ENCODE measurements at places on chromosomes 1 and 21.

- DNase-seq: no peak
Observed at GRCh38 chr1:12336413-12336812, 106.6 kb downstream of the VPS13D start.

DNA sequence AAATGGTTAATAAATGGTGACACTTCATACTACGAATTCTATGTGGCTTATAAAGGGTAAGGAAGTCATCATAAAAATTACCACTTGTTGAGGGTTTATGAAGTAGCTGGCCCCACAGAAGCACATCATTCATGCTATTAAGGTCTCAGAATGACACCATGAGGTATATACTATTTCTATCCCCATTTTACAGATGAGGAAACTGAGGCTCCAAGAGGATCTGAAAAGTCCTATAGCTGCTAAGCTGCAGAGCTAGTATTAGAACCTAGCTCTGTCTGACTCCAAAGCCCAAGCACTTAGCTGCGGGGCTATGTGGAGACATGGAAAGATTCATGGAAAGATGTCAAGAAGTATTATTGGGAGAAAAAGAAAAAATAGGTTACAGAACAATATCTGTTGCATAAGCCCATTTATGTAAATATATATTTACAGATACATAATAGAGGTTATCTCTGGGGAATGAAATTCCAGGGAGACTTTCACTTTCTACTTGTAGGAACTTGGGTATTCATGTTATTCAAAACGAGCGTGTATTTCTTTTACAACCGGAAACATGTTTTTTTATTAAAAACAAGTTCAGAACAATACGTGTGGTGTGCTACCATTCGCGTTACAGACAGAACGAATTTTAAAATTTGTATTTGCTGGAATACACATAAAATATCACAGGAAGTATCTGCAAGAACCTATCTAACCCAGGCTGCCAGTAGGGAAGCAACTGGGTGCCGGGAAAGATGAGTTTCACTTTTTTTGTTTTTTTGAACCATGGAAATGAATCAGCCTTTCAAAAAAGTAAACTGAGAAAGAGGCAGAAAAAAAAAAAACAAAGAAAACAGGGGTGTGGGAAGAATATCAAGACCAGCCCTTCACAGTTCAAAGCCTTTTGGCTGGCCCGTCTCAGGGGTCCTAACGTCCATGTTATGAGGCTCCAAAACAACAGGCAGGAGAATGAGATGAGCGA is 13.4 kb downstream of the SPOCD1 start:
- no peak for DNase-seq

DNA sequence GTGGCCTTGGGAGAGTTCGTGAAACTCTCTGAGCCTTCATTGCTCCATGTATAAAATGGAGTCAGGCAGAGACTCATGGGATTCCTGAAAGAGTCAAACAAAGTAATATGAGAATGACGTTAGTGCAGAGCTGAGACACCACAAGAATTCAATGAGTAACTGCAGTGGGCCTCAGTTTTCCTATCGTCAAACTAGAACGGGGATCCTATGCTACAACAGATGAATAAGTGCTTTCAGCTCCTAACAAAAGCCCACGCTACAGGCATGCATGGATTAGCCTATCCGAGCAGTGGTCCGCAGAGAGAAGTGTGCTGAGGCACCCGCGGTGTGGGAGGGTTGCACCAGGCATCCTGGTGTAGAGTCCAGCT is 124.7 kb downstream of the SYF2 start:
- no peak for DNase-seq

GRCh38 chr1:29943034-29943433 is 706.7 kb downstream of the PTPRU start:
- no peak for DNase-seq

- no peak for DNase-seq
Observed at GRCh38 chr1:12185036-12185917, 18.5 kb downstream of the TNFRSF1B start.

DNA sequence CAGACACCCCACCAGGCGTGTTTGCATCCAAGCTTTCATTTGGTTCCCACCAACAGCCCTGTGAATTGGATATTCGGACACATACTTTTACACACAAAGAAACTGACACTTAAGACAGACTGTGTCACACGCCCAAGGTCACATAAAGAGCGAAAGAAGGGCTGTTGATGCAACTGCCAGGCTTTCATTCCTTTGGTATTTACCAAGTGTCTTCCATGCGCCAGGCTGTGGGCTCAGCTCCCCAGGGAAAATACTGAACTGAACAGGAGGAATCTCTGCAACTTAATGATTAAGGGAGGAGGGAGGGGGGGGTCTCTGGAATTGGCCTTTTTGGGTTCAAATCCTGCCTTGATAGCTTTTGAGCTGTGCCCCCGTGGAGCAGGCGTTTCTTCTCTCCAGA is 122.8 kb downstream of the ACTL8 start:
- no peak for DNase-seq

- no peak for DNase-seq
Observed at GRCh38 chr1:179206812-179207211, 22.7 kb downstream of the ABL2 start.

DNA sequence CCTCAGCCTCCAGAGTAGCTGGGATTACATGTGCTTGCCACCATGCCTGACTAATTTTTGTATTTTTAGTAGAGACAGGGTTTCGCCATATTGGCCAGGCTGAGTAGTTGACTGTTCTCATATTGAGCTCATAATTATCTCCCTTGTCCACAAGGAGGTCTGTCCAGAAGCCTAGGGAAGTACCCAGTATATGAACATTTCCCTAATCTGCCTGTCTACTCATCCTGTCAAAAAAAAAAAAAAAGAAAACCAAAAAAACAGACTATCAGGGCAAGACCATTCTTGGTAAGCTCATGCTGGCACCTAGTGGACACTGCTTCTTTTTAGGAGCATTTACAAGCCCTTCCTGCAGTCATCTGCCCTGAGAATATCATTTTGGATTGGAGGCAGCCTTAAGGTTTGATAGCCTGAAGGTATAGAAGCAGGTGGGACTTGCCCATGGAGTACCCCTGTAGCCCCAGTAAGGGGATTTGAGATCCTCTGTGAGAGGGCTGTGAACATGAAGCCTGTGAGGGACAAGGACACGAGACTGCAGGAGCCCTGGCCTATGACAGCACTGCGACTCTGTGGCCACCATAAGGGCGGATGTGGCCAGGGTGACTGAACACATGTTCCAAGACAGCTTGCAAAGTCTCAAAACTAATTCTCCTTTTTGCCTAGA is 10.8 kb upstream of the DUSP12 start:
- no peak for DNase-seq

DNA sequence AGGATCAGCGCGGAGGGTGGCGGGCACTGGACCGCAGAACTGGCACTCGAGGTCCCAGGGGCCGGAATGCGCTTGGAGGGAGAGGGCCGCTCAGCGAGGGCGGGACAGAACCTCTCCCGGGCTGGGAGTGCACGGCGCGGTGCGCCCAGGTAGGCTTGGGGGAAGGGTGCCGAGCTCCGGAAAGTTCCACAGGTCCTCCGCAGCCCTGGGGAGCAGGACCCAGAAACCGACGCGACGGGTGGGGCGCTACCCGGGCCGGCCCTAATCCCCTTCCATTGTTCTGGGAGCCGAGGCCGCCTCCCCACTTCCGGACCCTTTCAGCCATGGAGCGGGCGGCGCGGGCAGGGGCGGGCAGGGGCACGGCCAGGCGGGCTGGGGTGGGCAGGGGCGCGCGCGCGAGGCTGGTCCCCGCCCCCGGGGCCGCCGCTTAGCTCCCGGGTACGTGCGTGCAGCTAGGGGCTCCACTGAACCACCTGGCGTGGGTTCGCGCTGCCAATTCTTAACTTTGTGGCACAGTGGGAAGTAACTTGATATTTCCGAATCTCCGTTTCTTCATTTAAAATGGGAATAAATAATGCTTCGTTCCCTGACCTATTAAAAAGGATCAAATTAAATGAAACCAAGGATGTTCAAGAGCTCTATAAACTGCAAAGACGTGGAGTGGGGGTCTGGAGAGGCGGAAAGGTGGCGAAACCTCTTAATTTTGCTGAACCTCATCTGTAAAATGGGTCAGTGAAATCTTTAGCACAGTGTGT is 20.7 kb downstream of the LGR6 start:
- DNase-seq: no peak

DNA sequence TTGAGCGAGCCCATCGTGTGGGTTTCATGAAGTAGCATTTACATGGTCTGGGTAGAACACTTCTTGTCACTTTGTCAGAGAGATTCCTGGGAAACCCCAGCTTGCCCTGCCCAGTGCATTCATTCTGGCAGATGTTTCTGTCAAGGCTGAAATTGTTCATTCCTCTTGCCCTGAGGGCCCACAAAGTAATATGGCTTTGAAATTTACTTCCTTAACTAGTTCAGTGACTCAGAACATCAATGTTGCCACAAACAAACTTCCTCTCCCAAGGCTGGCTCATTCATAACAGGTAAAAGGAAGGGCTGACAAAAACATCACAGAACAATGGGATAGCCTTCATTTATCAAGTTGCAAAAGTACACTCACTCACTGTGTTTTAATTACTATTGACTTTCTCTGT is 5.0 kb upstream of the KIAA0040 start:
- no peak for DNase-seq

- DNase-seq: no peak
Observed at GRCh38 chr1:54359393-54360162, 46.6 kb downstream of the SSBP3 start.

- no peak for DNase-seq
Observed at GRCh38 chr1:192943108-192943507, 116.1 kb downstream of the UCHL5 start.

- DNase-seq: no peak
Observed at GRCh38 chr1:82177192-82177591, 376.5 kb downstream of the ADGRL2 start.

- DNase-seq: no peak
Observed at GRCh38 chr21:31885146-31885545, 12.3 kb downstream of the HUNK start.

GRCh38 chr1:1136547-1137230 is 20.8 kb upstream of the C1orf159 start:
- no peak for DNase-seq

GRCh38 chr1:43322506-43322905 is 15.1 kb upstream of the MPL start:
- no peak for DNase-seq

GRCh38 chr1:246689409-246690008 is 34.7 kb upstream of the SCCPDH start:
- DNase-seq: no peak

DNA sequence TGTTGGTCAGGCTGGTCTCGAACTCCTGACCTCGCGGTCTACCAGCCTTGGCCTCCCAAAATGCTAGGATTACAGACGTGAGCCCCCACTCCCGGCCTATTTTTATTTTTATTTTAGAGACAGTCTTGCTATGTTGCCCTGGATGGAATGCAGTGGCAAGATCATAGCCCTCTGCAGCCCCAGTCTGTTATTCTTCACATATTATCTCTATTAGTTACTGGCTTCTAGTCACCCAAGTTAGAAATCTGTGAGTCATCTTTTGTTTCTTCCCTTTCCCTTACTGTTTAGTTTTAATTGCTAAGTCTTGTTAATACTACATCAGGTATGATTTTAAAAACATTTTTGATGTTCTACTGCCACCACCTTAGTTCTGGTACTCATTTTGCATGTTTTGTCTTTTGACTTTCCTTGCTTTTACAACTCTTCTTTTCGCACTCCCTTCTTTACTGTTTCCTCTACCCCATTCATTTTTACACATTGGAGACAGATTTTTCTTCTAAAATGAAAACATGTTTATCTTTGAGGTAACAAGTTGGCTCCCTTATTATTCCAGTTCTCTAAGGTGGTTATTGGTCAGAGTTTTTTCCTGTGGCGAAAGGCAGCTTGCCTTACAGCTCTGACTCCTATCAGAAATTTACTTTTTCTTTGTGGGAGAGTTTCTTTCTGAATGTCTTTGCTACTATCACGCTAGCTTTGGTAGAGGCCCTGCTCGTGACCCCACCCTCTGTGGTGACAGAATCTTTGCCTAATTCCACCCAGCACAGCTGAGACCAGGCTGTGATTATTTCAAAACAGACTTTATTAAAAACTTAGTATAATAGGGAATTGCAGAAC is 19.5 kb downstream of the ZMYM4 start:
- no peak for DNase-seq

DNA sequence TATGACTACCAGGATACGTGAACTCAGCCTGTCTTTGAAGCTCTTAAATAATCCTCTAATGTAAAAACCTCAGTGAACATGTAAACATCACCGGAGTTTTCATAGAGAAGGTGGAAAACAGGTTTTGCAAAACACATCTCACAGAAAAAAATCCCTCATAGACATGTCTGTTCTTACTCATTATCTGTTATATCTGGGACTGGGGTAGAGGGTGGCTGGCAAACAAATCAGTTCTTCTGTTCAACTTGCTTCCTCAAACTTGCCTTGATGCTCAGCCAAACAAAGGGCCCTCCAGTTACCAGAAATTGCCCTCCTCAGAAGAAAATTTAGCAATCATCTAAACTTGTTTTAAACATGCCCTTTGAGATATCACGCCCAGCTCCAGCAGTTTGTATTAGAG is 66.1 kb upstream of the CXADR start:
- DNase-seq: no peak

GRCh38 chr21:35467566-35467965 is 418.5 kb upstream of the RUNX1 start:
- DNase-seq: no peak

GRCh38 chr1:12148958-12149790 is 17.6 kb upstream of the TNFRSF1B start:
- DNase-seq: no peak

- DNase-seq: no peak
Observed at GRCh38 chr1:42937836-42938644, 20.6 kb downstream of the SLC2A1 start.

- no peak for DNase-seq
Observed at GRCh38 chr1:83764209-83764608, 234.7 kb downstream of the TTLL7 start.

DNA sequence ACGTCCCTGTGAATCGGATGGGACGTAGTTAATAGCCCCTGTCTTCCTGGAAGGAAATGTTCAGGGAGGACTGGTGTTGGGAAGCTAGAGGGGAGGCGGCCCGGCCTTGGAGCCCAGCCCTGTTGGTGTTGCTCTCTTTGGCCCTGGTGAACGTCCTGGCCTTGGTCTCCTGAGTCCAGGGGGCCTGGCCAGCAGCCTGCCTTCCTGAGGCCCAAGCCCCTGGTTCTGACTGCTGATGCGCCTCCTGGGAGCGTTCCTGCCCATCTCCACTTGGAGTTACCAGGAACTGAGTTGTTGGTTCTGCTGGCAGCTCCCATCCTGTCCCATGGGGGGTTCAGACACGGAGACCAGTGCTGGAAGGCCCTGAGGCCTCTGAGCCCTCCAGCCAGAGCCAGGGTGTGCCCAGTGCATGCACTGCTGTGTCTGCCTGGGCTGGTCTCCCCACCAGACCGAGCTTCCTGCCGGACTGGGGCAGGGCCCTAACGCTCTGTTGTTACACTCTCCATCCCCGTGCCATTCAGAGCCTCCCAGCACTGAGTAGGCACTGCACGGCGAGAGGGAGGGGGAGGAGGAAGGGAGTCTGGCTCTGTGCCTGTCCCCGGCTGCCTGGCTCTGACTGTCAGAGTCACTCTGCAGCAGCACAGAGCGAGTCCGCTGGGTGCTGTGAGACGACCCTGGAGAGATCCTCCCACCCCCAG is 382.5 kb upstream of the VAMP3 start:
- no peak for DNase-seq

DNA sequence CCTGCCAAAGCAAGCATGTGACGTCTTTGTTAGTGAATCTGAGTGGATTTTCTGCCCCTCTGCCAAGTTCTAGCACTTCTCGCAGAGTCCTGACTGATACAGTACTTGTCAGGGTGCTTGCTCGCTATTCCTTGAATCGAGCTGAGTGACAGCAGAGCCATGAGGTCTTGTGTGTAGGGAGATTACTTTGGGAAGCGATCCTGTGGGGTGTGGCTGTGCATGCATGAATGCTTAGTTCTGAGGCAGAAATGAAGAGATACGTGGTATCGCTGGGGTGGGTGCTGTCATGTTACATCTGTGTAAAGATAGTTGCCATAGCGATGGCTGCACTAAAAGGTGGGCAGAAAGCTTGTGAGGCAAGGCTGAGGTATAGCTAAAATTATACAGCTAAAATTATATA is 19.3 kb upstream of the DNAJC28 start:
- DNase-seq: no peak

Measured in stimulated activated CD8-positive, alpha-beta memory T cell treated with anti-CD3 and anti-CD28 coated beads, Interleukin-4, amount 100 ng/mL, for 1 hour (primary cell).